ENCODE measurements at places on chromosomes 5 and 9.

DNA sequence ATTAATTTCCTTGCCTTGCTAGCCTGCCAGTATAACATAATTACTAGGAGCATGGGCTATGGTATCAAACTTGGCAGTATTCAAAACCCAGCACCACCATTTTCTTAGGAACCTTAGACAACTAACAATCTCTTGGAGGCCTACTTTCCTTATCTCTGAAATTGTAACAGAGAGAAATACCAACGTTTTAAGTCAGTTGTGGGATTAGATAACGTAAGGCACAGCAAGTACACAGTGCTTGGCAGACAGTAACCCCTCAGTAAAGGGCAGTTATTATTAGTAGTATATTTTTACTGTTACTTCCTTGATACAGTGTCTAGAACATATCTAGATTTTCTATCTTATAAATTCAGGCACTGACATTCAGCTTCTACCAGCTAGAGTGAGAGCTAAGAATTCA, 309.6 kb downstream of the ACTL7B start:
- DNase-seq: no peak

GRCh38 chr9:108087781-108088180, 598.2 kb upstream of the KLF4 start:
- DNase-seq: no peak

DNA sequence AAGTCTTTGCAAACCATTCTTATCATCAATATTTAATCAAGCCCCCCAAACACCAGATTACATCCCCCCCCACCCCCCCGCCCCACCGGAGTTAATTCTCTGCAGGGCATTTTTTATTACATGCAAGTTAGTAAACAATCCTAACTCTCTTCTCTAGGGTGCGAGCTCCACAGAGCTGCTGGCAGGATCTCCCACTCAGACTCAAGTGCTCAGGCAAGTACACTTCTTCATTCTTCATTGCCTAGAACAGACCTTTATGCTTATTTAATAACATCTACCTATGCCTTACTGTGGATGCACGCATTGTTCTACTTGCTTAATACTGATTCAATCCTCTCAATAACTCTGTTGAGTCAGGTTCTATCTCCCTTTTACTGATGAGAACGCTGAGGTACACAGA, 9.9 kb downstream of the SAXO1 start:
- no peak for DNase-seq

GRCh38 chr9:27369591-27369990, 72.6 kb upstream of the EQTN start:
- no peak for DNase-seq

GRCh38 chr9:117253261-117253660, 161.6 kb downstream of the ASTN2 start:
- DNase-seq: no peak

DNA sequence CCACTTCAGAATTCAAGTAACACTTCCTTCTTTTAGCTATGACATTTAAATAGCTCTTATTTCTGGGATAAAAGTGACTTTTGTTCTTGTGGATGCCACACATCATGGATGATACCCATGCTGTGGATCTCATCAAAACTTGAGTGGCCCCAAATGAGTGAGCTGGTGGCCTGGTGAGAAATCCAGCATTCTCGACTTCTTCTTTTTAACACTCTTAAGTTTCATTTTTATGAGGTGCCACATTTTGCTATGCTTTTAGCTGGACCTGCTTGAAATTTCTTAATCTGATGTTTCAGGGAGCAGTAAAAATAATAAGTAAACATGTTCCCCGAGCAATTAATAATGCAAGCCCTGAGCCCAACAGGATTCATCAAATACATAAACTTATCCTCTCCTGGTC, 384.8 kb upstream of the MEF2C start:
- DNase-seq: no peak
